Stimulated activated CD8-positive, alpha-beta memory T cell treated with anti-CD3 and anti-CD28 coated beads, Interleukin-15, amount 100 ng/mL, for 1 hour (primary cell): ENCODE measurements at places on chromosomes 3 and 15.

DNA sequence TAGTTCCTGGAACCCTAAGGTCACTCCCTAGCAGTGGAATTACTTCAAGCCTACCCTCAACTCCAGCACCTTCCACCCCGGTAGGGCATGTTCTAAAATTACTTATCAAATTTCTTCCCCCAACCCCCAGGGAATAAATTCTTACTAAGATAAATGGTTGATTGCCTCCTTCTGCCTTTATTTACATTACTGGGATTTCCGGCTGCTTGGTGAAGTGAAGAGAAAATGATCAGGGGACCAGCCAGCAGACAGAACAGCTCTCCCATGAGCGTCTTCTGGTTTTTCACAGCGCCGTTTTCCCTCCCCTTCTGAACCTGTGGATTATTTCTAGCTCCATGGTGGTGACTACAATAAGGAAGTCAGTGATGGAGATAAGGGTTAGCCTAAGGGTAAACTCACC, 521.5 kb upstream of the PPP2R3A start:
- DNase-seq, result no peak

- no peak for DNase-seq
Observed at GRCh38 chr3:24299806-24300626, 194.6 kb downstream of the THRB start.

DNA sequence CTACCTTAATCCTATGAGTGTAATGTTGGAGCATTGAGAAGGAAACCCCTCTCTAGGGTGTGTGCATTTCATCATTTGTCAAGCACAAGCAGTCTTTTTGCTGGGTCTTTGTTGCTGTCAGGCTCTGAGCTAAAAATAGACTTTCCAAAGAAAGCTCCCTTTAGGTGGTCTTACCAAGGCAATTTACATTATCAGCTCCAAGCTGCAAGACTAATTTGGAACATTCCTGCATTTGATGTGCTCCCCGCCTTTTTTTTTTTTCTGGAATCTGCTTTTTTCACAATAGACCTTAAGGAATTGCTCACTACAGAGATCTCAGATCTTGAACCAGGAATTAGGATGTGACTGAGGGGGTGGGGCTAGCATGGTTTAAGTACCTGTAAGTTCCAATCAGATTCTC, 60.6 kb upstream of the STAC start:
- DNase-seq, result no peak

DNA sequence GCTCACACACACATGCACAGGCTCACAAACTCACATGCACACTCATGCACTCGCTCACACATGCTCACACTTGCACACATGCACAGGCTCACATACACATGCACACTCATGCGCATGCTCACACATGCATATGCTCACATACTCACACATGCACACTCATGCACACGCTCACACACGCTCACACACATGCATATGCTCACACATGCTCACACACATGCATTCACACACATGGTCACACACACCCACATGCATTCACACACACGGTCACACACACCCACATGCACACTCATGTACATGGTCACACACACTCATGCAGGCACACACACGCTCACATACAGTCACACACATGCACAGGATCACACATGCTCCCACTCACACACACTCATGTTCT, 132.8 kb upstream of the SMAD3 start:
- DNase-seq, result no peak

GRCh38 chr3:13080026-13080425, 6.8 kb upstream of the IQSEC1 start:
- no peak for DNase-seq

GRCh38 chr3:169660709-169661360, 2.7 kb downstream of the MECOM start:
- DNase-seq, result no peak

- no peak for DNase-seq
Observed at GRCh38 chr15:60062826-60063225, 58.7 kb downstream of the FOXB1 start.

DNA sequence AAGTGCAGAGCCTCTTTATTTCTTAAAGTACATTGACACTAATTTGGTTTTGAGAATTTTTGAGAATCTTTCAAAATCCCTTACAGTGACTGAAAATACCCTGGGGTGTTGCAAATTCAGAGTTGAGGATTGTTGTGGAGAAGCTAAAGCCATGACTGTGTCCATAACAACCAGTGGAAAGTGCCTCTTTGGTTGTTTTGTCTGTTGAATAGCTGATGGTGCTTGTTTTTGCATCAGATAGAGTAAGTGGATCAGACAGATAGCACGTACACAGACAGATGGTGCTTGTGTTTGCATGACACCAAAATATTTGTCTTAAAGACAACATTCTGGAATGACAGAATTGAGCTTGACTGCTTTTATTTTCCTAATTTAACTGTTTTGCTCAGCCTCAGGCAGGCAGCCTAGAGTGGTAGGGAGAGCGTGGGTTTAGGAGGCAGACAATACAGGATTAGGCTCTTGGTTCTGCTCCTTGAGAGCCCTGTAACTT, 265.0 kb downstream of the IL20RB start:
- no peak for DNase-seq

GRCh38 chr3:22244761-22245521, 493.9 kb upstream of the ZNF385D start:
- no peak for DNase-seq

DNA sequence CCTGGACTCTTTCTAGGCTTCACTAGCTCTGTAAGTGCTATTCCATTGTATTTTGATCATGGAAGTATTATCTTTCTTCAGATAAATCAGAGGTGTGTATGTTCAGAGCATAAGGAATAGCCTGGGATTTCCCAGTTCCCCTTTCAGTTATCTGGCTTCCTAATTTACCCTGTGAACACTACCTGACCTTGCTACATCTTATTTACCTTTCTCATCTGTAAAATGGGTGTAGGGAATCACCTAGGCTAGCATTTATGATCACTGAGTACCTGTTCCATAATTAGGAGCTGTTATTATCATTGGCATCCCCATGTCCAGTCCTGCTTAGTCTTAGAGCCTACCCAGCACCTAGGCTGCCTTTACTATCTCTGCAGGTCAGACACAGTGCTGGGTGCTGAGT, 149.3 kb upstream of the NR2F2 start:
- no peak for DNase-seq

DNA sequence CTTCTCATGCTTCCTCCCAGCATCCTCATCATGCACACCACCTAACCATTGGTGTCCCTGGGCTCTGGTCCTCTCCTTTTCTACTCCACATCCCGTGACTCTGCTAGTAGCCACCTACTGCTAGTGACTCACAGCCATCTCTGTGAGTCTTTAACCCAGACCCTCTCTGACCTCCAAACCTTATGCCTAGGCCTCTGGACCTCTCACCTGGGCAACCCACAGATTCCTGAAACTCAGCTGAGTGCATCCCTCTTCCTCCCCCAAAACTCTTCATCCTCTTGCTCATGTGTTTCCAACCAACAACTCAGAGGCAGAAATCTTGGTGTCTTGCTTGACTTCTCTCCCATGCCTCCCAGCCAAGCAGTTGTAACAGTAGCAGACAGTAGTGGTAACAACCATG, 20.0 kb upstream of the SLCO2A1 start:
- no peak for DNase-seq
